HCT116 (cell line): ENCODE measurements at places on chromosomes 12 and 14. TPM values are rescaled to one million over a fixed set of nuclear protein-coding genes. Genes with fewer than 3 reads are reported as not detected.

- H3K27ac ChIP-seq = no peak overlapping the region; the same call in 1 of the 2 replicates
These were observed 39.9 kb downstream of the BCL11B start for GRCh38 chr14:99231850-99232713.

The TAS2R19 gene
- 1.6 TPM for total RNA-seq

DNA sequence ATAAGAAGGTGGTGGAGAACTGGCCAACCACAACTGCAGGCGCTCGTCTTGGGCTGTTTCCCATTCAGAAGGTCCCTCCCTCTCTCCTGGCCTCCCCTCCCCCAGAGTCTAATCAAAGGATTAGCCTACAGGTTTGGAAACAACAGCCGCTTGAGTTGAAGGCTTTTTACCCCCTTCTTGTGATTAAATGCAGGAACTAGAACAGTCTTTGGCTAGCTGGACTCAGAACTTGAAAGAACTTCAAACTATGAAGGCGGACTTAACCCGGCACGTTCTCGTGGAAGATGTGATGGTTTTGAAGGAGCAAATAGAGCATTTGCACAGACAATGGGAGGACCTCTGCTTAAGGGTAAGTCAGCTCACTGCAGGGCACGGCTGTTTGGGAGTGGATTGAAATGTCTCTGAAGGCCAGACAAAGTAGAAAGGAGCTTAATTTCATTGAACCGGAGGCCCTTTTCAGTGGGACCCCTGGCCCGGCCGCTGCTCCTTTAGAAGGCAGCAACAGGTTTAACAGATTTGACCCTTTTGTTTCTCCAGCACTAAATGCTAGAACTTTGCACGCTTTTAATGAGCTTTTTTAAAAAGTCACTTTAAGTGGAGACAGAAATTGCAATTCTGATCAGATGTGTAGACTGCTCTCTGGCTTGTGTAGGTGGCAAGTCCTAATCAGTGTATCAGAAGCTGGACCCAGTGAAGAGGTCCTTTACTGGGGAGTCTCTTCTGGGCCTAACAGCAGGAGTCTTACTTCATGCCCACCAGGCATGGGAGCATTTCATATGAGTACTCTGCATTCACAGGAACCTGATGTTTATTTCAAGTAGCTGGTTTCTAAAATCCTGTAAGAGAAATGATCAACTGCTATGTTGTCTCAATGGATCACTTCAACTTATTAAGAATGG, 107.7 kb downstream of the ESR2 start:
- no peaks in the 10 kb centered on the region for H3K36me3 ChIP-seq
- no peak for DNase-seq
- H3K4me3 ChIP-seq = no peak overlapping the region
- no peaks in the 10 kb centered on the region for H3K27me3 ChIP-seq
- H3K4me1 ChIP-seq = no peaks in the 10 kb centered on the region

DNA sequence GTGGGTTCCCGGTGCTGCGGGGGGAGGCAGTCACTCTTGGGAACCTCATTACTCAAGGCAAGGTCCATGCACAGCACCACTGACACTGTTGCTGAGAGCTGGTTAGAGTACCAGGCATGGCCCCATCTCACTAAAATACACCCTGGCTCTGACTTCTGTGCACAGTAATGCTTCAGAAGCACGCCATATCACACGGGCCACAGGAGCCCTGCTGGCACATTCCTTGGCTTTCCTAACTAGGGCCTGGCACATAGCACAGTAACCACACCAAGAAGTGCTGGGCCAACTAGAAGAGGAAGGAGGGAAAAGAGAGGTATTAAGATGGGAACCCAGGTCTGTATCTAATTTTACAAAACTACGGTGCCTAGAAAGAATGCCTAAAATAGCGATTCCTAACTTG, 13.5 kb upstream of the RAB35 start:
- no peak overlapping the region for H3K27ac ChIP-seq
- H3K36me3 ChIP-seq = peaks cover 68% of the 10 kb centered on the region
- no peak overlapping the region for H3K4me3 ChIP-seq
- DNase-seq = no peak
- H3K27me3 ChIP-seq = no peaks in the 10 kb centered on the region

The IQSEC3 gene
- not detected for total RNA-seq

The RNF212B gene
- not detected for total RNA-seq

DNA sequence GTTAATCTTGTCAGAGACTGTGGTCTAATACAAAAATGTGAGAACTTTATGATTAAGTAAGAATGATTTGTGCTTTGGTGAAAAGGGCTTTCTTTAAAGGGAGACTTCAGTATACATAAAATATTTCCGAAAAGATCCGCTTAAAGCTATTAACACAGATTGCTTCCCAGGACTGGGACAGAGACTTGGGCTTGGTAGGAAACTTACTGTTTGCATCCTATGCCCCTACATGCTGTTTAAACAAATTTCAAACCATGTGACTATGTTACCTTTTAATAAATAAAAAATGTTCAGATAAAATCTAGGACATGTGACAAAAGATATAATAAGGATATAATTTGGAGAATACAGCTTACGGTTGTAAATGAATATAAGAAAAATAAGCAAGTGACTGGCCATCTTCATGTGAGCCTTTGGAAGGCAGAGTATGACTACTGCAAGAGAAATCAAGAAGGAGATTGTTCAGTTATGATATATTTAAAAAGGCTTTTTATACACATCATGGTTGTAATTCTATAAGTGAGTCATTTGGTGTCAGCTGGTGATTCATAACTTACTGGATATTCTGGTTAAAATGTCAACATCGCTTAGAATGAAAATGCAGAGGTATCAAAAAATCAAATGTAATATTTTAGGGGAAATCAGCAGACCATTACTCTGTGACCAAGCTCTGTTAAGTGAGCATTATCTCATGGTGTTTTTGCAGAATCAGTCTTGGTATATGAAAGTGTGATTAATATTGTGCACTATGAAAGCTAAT, 234.7 kb upstream of the E2F7 start:
- no peak for DNase-seq
- H3K4me3 ChIP-seq = no peak overlapping the region
- no peaks in the 10 kb centered on the region for H3K27me3 ChIP-seq
- no peaks in the 10 kb centered on the region for H3K4me1 ChIP-seq

DNA sequence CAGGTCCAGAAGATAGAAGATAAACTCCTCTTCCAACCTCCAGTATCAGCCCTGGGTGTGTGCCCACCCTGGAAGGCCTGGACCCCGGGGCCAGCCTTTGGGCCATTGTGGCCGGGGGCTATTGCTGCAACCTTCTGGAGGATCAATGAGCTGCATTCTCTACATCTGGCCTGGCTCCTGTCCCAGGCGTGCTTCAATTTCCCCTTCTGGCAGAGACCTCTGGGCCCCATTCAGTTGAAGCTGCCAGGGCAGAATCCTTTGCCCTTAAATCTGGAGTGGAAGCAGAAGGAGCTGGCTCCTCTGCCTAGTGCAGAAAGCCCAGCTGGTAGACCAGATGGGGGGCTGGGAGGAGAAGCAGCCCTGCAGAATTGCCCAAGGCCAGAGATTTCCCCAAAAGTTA, 10.0 kb downstream of the NYNRIN start:
- H3K36me3 ChIP-seq = no peaks in the 10 kb centered on the region
- H3K4me3 ChIP-seq = no peak overlapping the region
- H3K4me1 ChIP-seq = no peaks in the 10 kb centered on the region
- H3K27ac ChIP-seq = no peak overlapping the region
- no peak for DNase-seq
- no peaks in the 10 kb centered on the region for H3K27me3 ChIP-seq

The DERA gene
- total RNA-seq = 32.6 TPM

The RNASE3 gene
- total RNA-seq = not detected

The FZD10 gene
- total RNA-seq = not detected

The TAMALIN gene
- total RNA-seq = 1.1 TPM

GRCh38 chr12:89087149-89087825, 265.0 kb downstream of the DUSP6 start:
- H3K27me3 ChIP-seq = no peaks in the 10 kb centered on the region
- no peak overlapping the region for H3K27ac ChIP-seq
- no peak overlapping the region for H3K4me3 ChIP-seq
- H3K4me1 ChIP-seq = no peaks in the 10 kb centered on the region
- no peak for DNase-seq
- no peaks in the 10 kb centered on the region for H3K36me3 ChIP-seq

DNA sequence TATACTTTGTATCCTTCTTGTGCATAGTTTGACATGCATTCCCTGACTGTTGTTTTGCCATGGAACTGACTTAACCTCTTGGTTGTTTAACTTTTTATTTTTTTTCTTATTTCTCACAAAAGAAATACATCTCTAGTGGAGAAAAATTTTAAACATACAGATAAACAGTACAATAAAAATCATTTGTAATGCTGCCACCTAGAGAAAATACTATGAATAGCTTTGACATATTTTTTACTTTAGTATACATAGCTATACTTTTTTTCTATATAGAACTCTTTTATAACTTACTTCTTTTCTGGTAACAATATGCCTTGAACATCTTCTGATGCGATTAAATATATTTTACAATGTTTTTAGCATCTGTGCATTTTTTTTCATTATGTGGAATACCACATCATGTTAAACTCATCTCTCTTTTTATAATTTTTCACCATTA, 184.5 kb downstream of the AKAP6 start:
- H3K27ac ChIP-seq = no peak overlapping the region
- no peaks in the 10 kb centered on the region for H3K27me3 ChIP-seq
- no peaks in the 10 kb centered on the region for H3K36me3 ChIP-seq
- H3K4me1 ChIP-seq = peaks cover 4% of the 10 kb centered on the region; the same call in 1 of the 2 replicates
- no peak overlapping the region for H3K4me3 ChIP-seq
- DNase-seq = no peak

The LRP6 gene
- 28.1 TPM for total RNA-seq

DNA sequence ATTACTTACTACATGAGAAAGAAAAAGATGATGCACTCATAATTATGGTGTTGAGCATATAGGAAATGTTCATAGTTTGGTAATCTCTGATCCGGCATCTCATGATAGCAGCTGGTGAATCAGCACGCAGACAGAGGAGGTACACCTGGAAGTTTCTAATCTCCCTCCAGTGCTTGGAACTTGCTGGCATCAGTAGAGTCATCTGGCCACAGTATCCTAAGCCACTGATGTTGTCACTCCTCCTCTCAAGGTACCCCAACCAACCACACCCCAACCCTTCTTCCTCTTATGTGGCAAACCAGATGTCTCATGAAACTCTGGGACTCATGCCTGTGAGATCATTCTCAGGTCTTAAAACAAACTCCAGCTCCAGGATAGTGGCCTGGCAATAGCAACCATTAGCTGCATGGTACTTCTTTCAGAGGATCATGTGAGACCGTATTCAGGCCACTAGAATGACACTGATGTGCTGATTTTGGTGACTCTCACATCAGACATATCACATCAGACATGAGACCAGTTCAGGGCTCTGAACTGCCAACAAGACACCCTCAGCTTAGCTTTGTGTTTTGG, 143.0 kb downstream of the RASSF9 start:
- DNase-seq = no peak
- H3K27ac ChIP-seq = no peak overlapping the region
- no peak overlapping the region for H3K4me3 ChIP-seq
- H3K27me3 ChIP-seq = no peaks in the 10 kb centered on the region
